Urinary bladder (tissue), 4 donors: ENCODE measurements at places on chromosomes 2 and 18.

- no peak for DNase-seq
Observed at GRCh38 chr2:149167001-149167780, 128.7 kb downstream of the LYPD6B start.

DNA sequence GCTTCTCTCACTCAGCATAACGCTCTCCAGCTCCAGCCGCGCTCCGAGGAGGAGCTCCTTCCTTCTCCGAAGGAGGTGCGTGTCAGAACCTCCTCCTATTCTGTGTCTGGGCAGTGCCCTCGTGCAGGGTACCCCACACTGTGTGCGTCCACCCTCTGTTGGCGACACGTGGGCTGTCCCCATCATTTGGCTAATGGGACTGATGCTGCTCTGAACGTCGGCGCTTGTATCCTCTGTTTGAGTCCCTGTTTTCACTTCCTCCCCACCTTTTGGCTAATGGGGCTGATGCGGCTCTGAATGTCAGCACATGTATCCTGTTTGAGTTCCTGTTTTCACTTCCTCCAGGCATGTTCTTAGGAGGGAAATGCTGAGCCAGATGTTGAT, 22.2 kb downstream of the KCNG2 start:
- no peak for DNase-seq

GRCh38 chr2:35409762-35410161, 945.8 kb upstream of the CRIM1 start:
- no peak for DNase-seq

- no peak for DNase-seq
Observed at GRCh38 chr2:32691678-32692077, 63.8 kb downstream of the TTC27 start.

- no peak for DNase-seq
Observed at GRCh38 chr18:69752737-69753380, 194.8 kb downstream of the CD226 start.

DNA sequence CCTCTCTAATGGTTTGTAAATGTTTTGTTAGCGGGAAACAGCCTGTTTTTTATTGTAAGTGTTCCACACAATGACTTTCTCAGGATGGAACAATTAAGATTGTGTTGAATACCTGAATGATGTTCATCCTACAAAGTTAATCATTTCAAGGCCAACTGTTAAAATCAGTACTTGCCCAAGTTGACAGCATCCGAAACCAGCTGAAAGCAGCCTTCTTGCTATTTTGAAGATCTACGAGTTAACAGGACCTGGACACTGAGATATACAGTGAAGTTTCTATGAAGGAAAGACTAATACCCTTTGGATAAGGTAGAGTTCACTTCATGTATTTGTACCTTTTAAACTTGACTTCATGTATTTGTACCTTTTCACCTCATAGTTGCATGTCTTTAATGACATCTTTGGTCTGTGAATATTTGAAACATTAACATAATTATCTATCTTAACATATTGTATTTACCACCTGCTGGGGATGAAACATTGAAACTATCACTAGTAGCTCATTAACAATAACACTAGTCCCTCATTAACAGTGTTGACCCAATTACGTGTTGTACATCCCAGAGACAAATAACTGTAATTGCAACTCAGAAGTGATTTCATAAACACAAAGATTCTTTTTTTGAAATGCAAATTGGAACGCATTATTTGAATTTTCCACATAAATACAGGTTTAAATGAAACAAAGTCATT, 556.0 kb upstream of the MEX3C start:
- DNase-seq, result no peak

- DNase-seq, result no peak
Observed at GRCh38 chr2:69213782-69214181, 173.2 kb downstream of the GFPT1 start.

DNA sequence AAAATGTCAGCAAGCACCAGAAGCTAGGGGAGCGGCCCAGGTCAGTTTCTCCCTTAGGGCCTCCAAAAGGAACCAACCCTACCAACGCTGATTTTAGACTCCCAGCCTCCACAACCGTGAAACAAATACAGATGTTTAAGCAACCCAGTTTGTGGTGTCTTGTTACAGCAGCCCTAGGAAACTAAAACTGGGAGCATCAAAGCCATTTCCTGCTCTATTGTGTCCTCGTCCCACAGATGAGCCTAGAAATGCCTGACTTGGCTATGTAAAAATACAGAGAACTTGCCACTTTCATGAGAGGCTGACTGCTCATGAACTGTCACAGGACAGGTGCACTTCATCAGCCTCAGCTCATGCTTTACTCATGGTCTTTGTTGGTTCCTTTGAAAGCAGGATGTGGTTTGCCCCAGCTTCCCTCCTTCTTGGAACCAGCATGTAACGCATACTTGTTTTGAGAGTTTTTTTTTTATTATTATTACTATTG, 97.6 kb upstream of the SLC39A10 start:
- no peak for DNase-seq

- no peak for DNase-seq
Observed at GRCh38 chr18:22412176-22412911, 5.4 kb downstream of the CTAGE1 start.

DNA sequence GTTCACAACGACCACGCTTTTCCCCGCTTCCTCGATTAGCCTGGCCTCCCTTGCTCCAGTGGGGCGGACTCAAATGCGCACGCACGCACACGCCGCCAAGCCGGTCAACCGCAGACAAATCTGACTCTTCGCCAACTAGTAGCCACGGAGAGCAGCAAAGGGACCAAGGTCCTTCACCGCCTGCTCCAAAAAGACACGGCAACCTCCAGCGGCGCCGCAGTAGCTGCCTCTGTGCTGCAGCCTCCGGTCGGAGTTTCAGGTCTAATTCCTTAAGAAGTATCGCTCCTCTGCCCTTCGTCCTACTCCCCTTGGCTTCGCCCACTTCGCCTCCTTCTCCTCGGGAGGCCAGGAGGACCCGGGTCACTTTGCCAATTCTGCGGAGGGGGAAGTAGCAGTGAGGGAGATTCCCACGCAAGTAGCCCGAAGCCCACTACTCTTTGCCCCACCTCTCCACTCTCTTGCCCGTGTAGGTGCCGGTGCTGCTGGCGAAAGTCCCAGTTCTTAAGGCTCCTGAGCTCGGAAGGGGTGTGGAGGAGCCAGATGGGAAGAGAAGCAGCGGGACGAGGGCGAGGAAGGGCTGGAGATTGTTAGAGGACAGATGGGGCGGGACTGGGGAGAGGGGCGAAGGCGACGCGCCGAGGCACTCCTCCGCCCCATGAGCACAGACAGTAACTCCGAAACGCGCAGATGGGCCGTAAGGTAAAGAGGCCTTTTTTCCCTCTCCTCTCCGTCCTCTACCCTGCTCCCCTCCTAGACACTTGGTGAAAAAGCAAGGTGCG, 615 bp downstream of the AKAIN1 start:
- DNase-seq, result no peak

DNA sequence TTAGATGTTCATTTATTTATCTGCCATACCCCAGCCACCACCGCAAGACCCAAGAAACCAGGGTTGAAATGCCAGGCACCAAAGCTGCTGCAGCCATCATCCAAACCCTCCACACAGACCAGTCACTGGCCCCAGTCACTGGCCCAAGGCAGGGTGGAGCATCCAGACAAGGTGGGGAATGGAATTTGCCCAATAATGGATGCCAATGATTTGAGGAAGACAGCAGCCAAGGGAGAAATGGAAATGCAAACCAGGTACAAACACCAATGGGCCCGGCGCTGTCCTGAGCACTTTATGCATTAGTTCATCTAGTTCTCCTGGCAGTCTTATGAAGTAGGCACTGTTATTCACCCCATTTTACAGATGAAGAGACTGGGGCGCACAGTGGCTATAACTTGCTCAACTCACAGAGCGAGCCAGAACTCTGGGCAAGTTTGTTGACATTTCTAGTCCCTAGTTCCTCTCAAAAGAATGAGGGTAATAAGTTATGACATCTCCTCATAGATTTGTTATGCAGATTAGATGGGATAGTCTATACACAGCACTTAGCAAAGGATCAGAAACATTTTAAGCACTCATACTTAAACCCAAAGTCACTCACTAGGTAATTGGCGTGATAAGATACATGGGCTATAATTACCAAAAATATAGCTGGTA, 173.3 kb downstream of the TMEM247 start:
- DNase-seq, result no peak

GRCh38 chr2:16978301-16978700, 312.7 kb upstream of the CYRIA start:
- DNase-seq, result peak; percentile 21

GRCh38 chr2:58856100-58856499, 615.0 kb upstream of the FANCL start:
- DNase-seq, result no peak

DNA sequence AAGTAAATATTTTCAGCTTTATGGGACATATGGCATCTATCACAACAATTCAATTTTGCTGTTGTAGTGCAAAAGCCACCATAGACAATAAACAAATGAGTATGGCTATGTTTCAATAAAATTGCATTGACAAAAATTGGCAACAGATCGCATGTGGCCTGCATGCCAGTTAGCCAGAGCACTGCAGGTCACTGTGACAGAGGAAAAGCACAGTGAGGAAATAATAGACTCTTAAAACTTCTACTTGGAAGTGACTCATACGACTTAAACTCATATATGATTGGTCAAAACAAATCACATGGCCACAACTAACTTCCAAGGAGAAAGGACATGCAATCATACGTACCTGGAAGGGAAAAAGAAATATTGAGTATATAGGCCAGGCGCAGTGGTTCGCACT, 44.4 kb downstream of the EXOC6B start:
- DNase-seq, result no peak

DNA sequence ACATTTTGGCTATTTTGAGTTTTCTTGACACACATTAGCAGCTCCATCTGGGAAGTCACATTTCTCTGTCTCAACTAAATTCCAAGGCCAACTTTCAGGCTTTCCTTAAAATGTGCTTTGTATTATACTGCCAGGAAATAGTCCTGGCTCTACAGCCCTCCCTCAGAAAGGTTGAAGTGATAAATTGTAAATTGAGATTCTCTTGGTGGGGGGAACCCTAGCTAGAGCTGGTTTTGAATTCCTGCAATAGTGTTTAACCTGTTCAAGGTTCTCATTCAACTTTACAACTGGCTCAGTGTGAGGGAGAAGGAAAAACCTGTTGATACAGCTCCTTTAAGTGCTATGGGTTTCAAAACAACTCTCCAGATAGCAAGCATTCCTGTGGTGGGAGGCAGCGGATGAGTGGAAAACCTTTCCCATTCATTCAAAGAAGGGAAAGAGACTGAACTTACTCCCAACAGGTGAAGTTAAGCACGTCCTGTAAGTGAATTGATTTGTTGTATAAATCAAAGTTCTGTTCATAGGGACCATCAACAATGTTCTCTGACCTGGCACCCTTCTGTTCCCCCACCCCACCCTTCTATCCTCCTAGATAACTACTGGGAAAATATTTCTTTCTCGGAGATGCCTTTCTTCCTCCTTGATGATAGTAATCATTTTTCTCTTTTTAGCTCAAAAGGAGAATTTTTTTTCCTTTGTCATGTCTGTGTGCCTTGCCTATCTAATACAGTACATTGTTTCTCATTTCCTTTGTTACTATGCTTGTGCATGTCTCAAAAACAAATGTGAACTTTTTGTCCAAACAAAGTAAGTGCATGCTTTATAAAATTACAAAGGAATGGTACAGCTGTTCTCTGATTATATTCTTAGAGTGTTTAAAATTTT, 44.2 kb upstream of the SLC39A10 start:
- DNase-seq, result no peak

DNA sequence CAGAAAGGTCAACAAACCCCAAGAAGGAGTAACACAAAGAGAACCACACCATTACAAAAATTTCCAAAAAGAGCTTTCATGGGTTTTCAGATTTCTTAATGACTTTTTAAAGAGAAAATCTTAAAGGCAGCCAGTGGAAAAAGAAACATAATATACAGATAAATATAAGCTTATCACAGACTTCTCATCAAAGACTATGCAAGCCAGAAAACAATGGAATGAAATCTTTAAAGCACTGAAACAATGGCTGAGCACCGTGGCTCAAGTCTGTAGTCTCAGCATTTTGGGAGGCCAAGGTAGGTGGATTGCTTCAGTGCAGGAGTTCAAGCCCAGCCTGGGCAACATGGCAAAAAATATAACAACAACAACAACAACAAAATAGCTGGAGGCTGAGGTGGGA, 237.4 kb downstream of the CYP26B1 start:
- DNase-seq, result no peak

- DNase-seq, result no peak
Observed at GRCh38 chr2:61252031-61252430, 90.0 kb downstream of the C2orf74 start.

- DNase-seq, result no peak
Observed at GRCh38 chr2:38116762-38117161, 40.8 kb upstream of the CYP1B1 start.

DNA sequence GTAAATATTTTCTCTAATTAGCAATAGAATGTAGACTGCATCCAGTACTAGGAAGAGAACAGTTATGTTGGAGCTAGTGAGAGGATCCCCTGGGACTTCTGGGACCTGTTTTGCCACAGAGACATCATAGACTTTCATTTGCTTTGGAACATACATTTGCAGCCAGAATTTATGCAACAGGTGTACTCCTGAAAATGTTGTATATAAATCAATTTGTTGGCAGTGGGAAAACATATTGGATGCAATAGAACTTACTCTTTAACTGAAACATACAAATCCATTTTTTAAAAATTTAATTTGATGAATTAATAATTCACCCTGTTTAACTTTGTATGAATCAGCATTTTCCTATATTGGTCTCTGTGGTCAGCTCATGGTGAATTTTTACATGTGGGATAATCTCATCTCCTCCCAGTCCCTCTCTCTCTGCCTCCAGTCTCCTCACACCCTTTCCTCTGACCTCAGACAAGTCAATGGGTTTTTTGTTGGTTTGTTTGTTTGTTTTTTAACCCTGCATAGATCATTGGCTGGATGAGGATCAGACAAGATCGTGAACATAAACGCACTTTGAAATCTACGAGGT, 263.0 kb downstream of the LPIN1 start:
- DNase-seq, result no peak

DNA sequence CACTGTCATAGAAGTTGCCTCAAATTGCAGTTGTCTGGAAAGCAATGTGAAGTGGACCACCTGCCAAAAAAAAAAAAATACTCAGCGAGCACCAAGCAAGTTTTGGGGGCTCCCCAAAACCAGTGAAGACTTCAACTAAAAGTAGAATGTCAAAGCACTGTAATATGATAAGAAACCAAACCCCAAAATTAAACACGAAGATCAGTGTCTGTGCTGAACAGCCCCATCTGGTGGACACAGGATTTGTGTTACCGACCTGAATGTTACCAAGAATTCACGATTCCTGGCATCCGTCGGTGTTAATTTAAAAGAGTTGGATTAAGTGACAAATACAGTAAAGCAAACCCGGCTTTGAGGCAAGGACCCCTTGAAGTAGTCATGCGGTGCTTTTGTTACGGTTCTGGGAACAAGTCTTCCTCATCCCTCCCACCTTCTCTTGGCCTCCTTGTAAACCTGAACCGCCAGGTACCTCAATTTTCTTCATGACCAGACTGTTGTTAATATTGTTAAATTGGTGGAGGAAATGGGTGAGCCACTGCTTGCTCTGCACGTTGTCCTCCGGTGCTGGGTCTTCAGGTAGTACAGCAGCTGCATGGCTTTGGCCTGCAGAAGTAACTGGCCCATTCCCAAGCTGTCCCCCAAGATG, 31.3 kb upstream of the SSB start:
- no peak for DNase-seq
